ENCODE measurements at places on chromosomes 6 and 20. TPM values are rescaled to one million over a fixed set of nuclear protein-coding genes. Genes with fewer than 3 reads are reported as not detected.

The PRDM13 gene
- not detected for total RNA-seq

The KIF6 gene
- total RNA-seq: 0.53 TPM

- no peak for DNase-seq
These were observed 1.2 kb downstream of the LMBRD1 start for GRCh38 chr6:69795469-69796072.

DNA sequence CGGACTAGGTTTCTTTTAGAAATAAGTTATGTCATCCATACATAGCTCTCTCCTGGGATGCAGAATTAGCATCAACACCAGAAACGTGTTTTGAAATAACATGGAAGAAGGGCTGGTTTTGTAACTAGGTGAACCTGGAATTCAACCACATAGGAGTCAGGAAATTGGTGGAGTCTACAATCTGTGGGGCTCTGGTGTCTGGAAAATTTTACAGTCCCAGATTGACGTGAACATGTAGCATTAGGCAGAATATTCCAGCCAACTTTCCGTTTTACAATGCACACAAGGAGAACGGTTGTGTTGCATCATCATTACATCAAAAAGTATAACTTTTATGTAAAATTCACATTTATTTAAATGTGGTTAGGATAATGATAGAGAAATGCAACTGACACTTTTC, 1.9 kb downstream of the KCNQ5 start:
- no peak for DNase-seq

DNA sequence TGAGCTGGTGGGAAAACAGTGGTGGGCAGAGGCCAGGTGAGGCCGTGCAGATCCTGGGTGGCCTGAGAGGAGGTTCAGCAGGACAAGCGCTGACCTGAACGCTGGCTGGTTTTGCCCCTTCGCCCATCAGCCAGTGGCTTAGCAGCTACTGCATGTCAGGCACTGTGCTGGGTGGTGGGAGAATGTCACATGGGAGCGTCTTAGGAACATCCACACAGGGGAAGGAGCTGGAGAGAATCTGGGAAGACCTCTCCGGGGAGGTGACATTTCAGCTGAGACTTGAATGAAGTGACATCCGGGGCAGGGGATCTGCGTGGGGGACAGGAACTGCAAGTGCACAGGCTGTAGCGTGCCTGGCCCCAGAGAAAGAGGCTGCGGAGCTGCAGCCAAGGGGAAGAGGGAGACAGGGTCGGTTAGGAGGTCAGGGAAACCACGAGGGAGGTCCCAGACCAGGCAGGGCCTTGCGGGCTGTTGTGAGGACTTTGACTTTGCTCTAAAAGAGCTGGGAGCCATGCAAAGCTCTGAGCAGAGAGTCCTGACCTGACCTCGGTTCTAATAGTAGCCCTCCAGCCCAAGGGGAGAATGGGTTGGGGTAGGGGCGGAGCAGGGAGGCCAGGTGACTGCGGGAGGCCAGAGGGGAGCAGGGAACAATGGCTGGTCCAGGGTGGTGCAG, 156.8 kb upstream of the PTPN1 start:
- no peak for DNase-seq

DNA sequence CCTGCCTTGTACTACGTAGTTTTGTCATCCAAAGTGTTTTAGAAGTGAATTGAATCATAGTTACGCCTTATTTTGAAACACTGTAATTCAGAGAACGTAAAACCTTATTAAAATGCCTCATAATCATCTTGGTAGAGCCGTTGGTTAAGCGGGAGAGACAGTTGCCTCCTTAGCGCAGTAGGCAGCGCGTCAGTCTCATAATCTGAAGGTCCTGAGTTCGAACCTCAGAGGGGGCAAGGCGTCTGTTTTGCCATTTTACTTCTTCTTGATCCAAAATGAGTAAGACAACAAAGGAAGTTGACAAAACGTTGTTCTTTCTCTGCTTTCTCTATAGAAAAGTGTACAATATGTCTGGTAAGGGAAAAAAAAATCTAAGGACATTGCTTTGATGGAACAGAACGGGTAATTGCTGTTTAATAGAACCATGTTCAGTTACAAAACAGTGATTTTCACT, 20.7 kb upstream of the TRIM27 start:
- DNase-seq: no peak

DNA sequence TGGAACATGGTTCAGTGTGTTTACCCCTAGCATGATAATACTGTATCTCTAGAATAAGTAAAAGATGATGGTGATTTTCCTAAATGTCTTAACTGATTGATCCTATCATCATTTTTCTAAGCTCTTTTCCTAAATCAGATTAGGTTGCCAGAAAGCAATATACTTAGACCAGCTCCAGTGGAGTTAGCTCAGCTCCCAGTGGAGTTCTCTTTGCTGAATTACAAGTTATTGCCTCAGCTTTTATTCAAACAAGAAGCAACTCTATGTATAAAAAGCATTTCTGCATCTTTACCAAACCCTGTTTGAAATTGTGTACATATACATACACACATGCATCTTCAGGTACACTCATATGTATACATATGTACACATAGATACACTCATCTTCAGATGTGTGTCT, 44.9 kb downstream of the SNX9 start:
- no peak for DNase-seq

DNA sequence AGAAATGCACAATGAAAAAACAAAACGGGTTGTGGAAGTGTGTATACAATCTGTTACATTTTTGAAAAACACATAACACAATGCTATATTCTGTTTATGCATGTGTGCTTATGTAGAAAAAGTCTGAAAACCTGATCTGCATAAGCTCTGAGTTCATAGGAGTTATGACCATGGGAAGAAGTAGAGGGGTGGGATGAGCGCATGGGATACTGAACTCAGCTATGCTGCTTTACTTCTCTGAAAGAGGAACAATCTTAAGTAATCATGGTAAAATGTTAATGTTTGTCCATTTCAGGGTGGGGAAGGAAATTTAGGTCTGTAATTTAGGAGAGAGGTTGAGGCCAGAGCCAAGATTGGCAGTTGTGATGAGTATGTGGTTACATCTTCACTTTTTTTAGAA, 126.8 kb downstream of the MTHFD1L start:
- no peak for DNase-seq

GRCh38 chr6:137727216-137727765, 139.8 kb upstream of the TNFAIP3 start:
- no peak for DNase-seq

GRCh38 chr6:146408583-146408982, 135.1 kb upstream of the RAB32 start:
- DNase-seq: no peak

DNA sequence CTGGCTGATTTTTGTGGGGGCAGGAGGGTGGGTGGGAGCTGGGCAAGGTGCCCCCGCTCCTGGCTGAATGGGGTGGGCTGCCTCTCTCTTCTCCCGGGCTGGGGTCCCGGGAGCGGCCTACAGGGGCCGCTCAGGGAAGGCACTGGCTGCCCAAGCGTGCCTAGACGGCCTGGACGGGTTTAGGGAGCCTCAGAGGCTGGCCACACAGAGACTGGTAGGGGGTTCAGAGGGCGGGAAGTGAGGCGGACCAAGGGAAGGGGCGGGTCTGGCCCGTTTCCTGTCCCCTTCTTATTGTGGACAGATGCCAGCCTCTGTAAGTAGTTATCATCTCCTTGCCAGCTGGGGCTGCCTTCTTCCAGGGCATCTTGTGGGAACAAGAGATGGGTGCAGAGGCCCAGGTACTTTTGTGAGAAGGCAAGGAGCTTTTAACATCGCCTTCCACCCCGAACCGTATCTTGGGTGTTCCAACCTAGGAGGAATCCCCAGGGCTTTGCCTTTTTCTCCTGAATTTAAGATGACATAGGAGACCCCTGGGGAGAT, 437 bp downstream of the CD40 start:
- DNase-seq: peak; percentile 64

DNA sequence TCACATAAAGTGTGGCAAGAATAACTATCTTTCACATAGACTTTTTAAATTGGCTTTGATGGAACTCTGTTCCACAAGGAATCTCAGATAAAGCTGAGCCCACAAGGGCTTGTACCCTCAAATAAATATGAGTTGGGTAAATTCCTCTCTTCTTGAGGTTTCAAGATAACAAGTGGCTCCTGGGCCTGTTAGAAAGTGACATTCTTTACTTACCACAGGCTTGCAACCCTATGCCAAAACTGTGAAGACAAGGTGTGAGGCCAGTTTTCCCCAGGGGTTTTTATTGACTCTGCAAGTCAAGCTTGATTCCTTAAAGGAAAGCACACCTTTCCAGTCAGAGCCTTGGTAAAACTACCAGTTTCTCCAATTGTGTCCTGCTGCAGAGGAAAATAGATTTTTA, 664.8 kb upstream of the GJE1 start:
- DNase-seq: no peak

- no peak for DNase-seq
These were observed 60.4 kb downstream of the FOXO3 start for GRCh38 chr6:108621117-108621516.

- no peak for DNase-seq
These were observed 69.5 kb downstream of the ELOVL5 start for GRCh38 chr6:53279293-53279692.
